RWPE2 (cell line): ENCODE measurements at places on chromosomes 2 and 18.

GRCh38 chr2:28438532-28439063 is 45.9 kb downstream of the FOSL2 start:
- DNase-seq = no peak

DNA sequence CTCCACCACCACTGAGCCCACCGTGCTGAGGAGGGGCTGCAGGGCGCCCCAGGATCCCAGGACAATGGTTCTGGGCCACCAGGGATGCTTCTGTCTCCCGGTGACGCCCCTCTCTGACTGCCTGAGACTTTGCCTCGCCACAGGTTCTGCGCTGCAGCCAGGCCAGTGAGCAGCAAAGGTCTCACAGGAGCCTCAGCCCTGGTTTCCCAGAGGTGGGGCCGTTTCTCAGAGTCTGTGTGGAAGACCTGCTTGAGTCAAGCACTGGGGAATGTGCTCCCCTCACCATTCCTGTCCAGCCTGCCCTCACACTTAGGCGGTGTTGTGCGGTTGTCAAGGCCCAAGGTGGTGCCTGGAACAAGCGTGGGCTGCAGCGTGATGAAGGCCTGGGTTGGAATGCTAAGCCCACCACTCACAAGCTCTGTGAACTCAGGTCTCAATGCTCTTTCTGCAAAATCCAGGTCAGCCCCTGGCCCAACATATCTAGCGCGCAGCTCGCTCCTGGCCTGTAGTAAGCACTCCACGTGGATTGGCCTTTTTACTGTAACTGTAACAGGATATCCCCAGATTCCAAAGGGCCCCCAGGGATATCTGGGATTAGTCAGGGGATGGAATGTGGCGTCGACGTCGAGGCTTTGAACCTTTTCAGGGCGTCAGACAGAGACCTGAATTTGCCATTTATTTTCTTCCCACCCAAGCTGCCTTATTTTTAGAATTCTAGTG is 47.6 kb downstream of the PLB1 start:
- no peak for DNase-seq

- DNase-seq = no peak
These were observed 2.0 kb upstream of the CAPN14 start for GRCh38 chr2:31219131-31219969.

GRCh38 chr2:71995067-71995665 is 152.5 kb downstream of the CYP26B1 start:
- no peak for DNase-seq

- no peak for DNase-seq
These were observed 238.7 kb downstream of the TGIF1 start for GRCh38 chr18:3688690-3689089.

DNA sequence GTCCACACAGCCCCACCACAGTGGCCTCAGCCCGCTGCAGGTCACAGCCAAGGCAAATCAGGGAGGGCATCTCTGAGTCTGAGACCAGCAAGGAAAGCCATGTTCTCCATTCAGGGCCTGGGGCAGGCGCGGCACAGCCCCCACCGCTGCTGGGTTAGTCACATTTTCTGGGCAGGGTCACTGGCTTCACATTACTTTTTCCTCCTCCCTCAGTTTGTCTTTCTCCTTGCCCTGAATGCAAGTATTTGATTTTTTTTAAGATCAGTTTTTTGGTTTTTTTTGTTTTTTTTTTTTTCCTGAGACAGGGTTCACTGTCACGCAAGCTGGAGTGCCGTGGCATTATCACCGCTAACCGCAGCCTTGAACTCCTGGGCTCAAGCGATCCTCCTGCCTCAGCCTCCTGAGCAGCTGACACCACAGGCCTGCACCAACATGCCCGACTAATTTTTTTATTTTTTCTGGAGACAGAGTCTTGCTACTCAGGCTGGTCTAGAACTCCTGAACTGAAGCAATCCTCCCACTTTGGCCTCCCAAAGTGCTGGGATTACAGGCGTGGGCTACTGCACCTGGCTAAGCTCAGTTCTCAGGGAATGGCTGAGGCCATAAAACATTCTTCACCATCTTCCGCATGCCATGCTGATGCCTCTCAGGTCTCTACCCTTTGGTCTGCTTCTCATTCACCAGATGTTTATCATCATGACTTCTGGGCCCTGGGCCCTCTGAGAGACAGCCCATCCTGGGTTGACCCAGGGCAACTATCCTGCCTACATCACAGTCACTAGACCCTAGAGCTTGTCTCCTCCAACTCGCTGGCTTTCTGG is 628 bp upstream of the CAPG start:
- no peak for DNase-seq

DNA sequence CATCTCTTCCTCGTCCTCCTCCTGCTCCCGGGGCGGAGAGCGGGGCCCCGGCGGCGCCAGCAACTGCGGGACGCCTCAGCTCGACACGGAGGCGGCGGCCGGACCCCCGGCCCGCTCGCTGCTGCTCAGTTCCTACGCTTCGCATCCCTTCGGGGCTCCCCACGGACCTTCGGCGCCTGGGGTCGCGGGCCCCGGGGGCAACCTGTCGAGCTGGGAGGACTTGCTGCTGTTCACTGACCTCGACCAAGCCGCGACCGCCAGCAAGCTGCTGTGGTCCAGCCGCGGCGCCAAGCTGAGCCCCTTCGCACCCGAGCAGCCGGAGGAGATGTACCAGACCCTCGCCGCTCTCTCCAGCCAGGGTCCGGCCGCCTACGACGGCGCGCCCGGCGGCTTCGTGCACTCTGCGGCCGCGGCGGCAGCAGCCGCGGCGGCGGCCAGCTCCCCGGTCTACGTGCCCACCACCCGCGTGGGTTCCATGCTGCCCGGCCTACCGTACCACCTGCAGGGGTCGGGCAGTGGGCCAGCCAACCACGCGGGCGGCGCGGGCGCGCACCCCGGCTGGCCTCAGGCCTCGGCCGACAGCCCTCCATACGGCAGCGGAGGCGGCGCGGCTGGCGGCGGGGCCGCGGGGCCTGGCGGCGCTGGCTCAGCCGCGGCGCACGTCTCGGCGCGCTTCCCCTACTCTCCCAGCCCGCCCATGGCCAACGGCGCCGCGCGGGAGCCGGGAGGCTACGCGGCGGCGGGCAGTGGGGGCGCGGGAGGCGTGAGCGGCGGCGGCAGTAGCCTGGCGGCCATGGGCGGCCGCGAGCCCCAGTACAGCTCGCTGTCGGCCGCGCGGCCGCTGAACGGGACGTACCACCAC is 2.1 kb downstream of the GATA6 start:
- no peak for DNase-seq

- DNase-seq = no peak
These were observed 202.5 kb downstream of the LRRTM1 start for GRCh38 chr2:80102026-80102425.

DNA sequence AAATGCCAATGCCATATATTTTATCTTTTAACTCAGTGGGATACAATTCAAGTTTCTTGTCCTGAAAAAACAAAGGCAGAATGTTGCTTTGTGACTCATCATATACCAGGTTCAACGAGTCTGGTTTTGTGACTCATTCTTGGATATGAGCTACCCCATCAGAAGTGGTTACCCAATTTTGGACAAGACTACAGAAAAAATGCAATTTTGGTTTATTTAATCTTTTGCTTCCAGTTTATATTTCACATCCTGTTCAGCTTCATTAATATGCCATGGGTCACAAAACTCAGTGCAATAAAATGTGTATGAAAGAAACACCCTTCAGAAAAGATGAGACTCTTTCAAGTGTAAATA is 25.0 kb downstream of the FN1 start:
- no peak for DNase-seq

DNA sequence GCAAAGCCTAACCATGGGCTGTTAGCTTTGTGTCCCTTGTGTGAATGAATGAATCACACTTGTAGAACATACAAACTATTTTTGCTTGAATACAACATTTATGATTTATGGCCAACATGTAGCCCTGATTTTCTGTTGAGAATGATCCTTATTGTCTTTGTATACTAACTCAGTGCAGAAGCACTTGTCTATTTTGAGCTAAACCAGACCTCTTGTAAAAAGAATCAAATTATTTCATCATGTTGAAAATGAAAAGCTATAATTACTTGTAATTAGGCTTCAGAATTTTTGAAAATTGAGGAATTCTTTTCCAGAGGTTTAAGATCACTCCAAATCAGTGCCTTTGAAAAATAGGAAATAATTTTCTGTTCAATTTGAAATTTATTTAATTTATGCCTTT is 85.9 kb downstream of the ZNF407 start:
- no peak for DNase-seq

GRCh38 chr2:137800386-137800785 is 163.9 kb upstream of the HNMT start:
- DNase-seq = no peak

- DNase-seq = no peak
These were observed 333.1 kb downstream of the RND3 start for GRCh38 chr2:150154308-150154797.

GRCh38 chr2:138030459-138030858 is 66.2 kb downstream of the HNMT start:
- no peak for DNase-seq

DNA sequence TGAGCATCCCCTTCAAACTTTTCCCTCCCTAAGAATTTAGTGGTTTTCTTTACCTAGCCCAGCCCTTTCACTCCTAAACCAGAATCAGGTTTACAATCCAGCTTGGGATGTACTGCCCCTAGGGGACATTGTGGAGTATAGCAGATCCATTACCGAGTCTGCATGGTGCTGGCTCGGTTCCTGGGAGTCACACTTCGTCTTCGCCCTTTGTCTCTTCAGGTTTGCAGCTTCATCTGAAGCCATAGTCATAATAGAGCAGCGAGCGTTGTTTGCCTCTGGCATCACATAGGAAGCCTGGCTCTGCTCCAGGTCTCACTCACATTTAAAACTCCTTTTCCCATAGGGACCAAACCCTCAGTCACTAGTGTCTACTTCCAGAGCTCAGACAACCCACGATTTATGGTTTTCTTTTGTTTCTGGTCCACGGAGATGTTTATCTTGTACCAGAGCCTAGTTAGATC is 16.8 kb upstream of the LYPD6 start:
- no peak for DNase-seq

- DNase-seq = no peak
These were observed 105.6 kb upstream of the CD302 start for GRCh38 chr2:159903443-159904126.

GRCh38 chr2:17800219-17800618 is 16.0 kb upstream of the MSGN1 start:
- no peak for DNase-seq

- no peak for DNase-seq
These were observed 89.8 kb upstream of the TEX51 start for GRCh38 chr2:126808929-126809328.

DNA sequence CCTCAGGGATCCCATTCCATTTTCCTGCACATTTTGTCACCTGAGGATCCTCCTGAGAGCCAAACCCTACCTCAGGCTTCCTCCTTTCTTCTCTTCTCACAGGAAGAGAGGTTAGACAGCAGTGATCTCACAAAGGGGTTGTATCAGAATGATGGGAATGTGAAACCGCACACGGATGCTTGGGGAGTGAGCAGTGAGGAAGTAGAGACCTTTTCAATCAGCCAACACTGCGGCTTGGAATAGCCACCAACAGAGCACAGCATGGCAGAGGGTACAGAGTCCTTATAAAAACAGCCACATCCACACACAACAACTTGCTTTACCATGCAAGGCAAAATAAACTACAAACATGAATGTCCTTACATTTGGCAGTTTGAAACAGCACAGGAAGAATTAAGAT is 8.7 kb downstream of the TMEM182 start:
- no peak for DNase-seq

DNA sequence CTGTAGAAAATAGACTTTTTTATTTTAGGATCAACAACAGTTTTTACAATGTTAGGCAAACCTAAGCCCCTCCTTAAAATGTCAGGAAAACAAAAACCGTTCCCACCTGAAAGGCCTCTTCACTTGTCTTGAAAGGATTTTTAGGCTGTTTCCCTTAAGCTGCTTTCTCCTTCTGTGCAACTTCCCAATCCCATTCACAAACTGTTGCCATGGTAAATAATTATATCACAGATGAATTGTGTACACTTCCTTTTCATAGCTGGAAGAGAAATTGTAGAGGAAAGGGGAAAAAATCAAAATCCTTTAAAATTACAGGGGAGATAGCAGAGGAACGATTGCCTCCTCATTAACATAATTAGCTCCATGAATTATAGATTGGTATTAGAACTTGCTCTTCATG is 1488.0 kb upstream of the CELF4 start:
- DNase-seq = no peak

- no peak for DNase-seq
These were observed 94.9 kb downstream of the MGAT5 start for GRCh38 chr2:134348760-134349159.

DNA sequence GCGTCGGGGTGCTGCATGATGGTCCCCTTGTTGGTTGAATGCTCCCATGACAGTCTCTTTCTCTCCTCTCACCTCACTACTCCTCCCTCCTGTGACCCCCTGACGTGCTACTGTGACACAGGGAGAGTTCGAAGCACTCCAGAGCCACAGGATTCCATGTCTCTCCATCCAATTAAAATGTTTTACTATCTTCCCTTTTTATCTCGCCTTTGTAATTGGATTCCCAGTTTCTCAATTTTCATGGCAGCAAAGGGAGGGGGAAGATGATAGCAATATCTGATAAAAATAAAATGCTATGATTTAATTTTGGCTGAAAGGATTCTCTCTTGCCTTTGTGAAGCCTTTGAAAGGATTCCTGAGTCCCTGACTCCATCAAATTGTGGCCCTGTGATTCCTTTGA is 271.9 kb upstream of the SLC14A2 start:
- DNase-seq = no peak

- no peak for DNase-seq
These were observed 57.4 kb downstream of the LINC00305 start for GRCh38 chr18:64091526-64091925.

GRCh38 chr2:74252862-74253261 is 54.4 kb downstream of the MTHFD2 start:
- DNase-seq = no peak

- DNase-seq = no peak
These were observed 64.8 kb downstream of the NCAPH start for GRCh38 chr2:96400049-96401000.

DNA sequence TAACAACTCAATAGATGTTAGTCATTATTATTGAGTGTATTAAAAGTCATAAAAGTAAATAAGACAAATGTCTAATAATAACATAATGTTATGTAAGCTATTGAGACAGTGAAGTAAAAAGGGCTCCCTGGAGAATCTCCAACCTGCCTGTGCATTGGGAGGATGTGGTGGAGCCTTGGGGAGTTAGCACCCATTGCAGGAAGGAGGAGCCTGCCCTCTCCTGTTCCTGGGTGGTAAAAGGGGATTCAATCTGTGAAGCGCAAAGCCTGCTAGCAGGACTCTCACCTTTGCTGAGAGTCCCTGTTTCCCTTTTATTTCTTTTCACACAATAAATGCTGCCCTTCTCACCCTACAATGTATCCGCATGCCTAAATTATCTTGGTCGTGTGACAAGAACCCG is 206.1 kb downstream of the RAB3GAP1 start:
- no peak for DNase-seq

DNA sequence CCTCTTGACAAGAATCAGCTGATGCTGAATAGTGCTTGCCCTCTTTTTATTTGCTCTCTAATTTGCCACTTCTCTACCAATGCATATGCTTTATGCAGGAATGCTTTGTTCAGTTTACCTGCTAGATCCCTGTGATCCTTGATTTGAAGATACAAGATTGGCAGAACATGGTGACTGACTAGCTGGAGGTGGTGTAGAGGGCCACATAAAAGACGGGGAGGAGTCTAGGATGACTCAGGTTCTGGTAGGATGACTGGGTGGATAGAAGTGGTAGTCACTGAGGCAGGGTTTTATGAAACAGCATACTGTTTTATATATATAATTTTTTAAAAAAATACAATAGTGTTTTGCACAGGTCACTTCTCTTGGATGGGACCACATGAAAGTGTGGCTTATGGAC is 6.3 kb upstream of the ADGRF3 start:
- DNase-seq = no peak
